Kidney (tissue), 22 donors: ENCODE measurements at places on chromosomes 1 and 21.

DNA sequence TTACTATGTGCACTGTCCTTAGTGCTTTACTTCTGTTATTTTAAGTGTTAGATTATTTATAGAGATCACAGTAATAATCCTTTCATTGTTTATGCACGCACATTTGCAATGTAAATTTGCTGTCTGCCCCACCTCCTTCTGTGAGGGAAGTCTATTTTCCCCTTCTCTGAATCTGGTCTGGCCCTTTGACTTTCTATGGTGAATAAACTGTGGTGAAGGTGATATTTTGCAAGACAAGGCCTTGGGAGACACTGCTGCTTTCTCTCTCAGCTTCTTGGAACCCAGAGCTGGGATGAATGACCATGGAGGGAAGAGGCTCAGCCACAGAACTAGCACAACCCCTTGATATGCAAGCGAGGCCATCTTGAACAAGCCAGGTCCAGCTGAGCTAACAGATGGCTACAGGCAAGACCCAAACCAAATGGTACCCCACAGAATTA, 156.3 kb downstream of the ST6GALNAC3 start:
- DNase-seq: no peak

DNA sequence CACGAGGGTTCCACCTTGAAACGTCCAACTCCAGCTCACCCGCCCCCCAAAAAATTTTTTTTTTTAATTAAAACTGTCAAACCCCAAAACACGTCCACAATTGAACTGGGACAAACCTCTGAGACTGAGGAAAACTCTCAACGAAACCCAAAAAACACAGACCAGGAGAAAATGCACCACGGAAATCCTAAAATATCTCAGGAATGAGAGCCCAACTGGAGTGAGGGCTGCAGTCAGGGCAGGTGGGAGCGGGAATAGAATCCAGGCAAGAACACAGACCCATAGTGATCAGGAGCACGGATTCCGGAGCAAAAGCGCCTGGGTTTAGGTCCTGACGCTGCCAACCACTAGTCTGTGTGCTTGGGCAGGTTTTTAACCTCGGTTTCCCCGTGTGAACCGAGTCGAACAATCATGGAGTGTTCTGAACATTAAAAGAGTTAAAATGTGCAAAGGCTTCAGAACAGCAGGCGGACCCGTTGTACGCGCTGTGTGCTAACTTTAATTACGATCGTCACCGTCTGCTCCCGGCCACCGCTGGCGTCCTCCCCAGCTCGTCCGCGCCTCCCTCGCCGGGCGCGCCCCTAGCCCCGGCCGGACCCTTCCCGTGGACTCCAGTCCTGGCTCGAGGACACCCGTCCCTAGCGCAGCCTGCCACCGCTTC, 624 bp downstream of the ARHGAP29 start:
- peak; percentile 73 for DNase-seq

DNA sequence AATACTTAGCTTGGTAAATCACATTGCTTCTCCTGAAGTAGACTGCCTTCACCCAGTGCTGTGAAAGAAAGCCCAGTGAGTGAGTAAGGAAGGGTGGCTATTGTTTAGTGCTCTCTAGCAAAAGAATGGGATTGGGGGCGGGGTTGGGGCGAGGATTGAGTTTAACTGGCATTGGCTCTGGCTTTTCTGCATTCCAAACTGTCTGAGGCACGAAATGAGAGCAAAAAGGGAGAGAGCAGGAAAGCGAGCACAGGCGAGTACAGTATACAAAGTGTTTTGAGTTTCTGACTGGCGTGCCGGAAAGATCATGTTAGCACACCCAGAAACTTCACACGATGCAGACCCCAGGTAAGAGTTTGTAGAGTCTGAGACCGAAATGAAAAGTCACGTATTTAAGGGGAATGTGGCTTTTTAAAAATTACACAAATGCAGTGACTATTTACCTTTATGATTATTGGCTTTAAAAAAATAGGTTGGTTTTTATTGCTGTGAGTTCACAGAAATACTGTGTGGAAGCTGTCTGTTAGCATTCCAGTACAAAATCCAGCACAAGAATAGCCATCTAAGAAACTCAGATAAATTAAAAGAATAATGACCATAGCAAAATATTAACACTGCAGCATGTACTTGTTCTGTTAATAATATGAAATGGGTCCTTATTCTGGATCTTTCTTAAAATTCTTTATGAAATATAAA, 155.4 kb downstream of the CLEC20A start:
- DNase-seq: peak; percentile 82

GRCh38 chr21:35911412-35912191, 148.7 kb downstream of the SETD4 start:
- DNase-seq: no peak

GRCh38 chr1:35615440-35615839, 25.9 kb downstream of the PSMB2 start:
- no peak for DNase-seq

- no peak for DNase-seq
Measured at GRCh38 chr1:225651376-225651871, 1.5 kb downstream of the ENAH start.

GRCh38 chr1:214958486-214958885, 124.1 kb upstream of the KCNK2 start:
- DNase-seq: no peak

- no peak for DNase-seq
Measured at GRCh38 chr1:202642619-202643291, 67.5 kb downstream of the SYT2 start.

DNA sequence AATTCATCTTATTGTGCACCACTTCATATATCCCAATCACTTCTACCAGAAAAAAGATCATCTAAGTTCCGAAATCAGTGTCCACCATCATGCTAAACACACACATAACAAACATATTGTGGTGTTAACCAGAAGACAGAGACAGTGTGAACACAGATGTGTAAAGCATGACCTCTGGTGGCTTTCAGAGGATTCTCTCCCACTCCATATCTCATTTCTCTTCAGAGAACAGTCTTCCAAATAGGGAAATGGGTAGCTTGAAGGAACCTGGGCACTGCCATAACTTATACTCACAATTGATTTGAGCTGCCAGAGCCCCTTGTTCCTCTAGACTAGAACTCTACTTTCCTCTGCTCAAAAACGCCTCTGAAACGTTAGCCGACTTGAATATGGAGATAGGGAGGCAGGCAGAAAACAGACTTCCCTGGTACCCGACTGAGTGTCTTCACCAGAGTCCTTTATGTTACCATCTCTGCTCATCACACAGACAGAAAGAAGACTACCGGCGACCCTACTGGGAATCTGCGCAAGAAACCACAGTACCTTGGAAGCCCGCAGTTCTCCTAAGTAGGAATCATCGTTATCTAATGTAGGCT, 1.8 kb upstream of the ELAPOR1 start:
- no peak for DNase-seq

DNA sequence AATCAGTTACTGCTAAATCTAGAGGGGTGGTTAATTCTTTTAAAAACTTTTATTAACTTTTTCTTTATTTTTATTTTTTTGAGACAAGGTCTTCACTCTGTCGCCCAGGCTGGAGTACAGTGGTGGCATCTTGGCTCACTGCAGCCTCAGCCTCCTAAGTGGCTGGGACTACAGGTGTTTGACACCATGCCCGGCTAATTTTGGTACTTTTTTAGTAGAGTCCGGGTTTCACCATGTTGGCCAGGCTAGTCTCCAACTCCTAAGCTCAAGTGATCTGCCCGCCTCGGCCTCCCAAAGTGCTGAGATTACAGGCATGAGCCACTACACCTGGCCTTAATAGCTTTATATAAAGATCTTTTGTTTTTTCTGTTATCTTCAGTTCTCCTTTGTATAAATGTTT, 11.9 kb downstream of the ZYG11B start:
- no peak for DNase-seq

DNA sequence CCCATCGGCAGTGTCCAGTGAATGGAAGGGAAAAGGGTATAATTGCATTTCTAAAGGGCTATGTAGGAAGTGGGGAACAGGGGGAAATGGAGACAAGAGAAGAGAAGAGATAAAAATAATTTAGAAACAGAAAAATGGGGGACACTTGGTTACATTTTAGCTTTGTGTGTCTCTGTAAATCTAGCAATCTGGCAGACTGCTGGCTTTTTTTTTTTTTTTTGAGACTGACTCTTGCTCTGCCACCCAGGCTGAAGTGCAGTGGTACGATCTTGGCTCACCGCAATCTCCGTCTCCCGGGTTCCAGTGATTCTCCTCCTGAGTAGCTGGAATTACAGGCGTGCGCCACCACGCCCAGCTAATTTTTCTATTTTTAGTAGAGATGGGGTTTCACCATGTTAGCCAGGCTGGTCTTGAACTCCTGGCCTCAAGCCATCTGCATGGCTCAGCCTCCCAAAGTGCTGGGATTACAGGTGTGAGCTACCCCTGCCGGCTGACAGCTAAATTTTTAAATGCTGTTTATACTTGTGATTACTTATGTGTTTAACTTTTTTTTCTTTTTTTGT, 53.4 kb downstream of the AGPAT3 start:
- no peak for DNase-seq

GRCh38 chr1:190474010-190474409, 3.7 kb downstream of the BRINP3 start:
- DNase-seq: no peak

GRCh38 chr1:154839691-154840090, 30.4 kb downstream of the KCNN3 start:
- peak; percentile 54 for DNase-seq

- no peak for DNase-seq
Measured at GRCh38 chr1:243620096-243620495, 229.9 kb downstream of the AKT3 start.

DNA sequence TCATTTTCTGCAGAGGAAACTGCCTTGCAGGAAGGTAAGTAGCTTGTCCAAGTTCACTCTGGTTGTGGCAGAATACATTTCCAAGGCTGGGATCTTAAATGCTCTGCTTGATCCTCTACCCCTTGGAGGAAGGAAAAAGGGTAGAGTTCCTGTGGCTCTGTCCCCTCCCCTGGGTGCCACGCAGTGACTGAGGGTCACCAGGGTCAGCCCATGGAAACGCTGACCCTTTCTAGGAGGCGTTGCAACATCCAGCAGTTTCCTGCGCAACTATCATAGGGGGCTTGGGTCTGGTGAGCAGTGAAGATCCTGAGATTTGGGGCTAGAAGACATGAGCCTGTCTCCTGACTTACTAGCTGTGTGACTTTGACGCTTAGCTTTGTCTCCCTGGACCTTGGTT, 29.4 kb upstream of the EPS8L3 start:
- peak; percentile 43 for DNase-seq

GRCh38 chr1:116916002-116916401, 6.3 kb downstream of the PTGFRN start:
- no peak for DNase-seq

GRCh38 chr1:6668503-6668902, 33.1 kb downstream of the DNAJC11 start:
- no peak for DNase-seq

DNA sequence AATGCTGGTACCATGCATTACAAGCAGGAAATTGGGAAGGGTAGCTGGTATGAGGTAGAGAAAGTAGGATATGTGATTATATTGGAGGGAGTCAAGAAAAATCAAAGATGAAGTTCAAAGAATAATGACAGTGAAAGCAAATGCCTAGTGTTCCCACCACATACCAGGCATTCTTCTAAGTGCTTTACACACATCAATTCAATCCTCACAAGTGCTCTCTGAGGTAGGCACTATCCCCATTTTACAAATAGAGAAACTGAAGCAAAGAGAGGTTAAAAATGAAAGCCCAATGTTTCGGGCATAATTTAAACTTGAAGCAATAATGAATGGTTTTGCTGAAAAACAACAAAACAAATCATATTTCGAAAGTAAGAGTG, 40.1 kb upstream of the MCOLN3 start:
- DNase-seq: no peak

DNA sequence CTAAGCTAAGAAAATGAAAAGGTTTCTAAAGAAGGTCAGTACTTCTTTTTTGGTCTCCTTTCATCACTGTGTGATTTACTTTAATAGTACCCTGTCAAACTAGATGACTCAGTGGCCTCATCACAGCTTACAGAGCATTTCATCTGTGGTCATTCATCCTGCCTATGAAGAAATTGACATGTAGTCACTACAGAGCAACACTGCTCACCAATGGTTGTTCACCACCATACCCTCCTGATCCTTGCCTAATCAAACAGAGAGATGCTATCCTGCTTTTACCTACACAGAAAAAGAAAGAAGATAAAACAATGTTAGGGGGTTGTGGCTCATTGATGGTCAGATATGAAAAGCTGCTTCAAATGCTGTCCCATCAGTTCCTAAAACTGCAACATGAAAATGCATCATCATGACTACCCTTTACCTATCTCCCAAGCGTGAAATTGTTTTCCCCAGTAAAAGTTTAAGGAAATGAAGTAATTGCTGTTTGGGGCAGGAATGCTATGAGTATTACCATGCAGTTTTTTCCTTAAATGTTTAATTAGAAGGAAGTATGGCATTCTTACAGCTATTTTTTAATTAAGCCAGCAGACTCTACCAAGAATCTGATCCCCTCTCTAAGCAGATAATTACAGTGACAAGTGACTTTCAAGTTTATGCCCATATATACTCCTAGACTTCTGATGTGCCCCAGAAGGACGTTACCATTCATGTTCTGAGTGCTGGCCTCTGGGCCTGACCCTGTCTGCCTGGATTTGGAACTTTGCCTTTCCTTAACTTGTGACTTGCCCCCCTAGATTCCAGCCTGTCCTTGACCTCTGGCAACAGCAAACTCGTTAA, 46.1 kb upstream of the FBXO28 start:
- no peak for DNase-seq

DNA sequence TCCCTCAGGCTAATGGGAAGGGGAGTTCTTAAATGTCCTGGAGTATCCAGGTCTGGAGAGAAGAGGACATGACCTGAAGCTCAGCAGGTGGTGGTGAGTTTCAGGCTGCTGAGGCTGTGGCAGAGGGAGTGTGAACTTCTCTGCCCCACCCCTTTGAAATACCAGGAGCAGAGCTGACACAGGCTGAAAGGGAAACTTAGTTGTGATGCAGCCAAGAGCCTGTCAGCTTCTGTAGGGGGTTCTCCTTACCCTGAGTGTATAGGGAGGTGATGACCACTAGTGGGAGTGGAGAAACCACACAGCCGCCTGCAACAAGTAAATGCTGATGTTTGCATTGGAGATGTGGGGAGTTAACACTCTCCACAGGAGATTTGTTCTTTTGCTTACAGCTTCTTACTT, 152.3 kb downstream of the FCRL5 start:
- DNase-seq: no peak
